ENCODE measurements at places on chromosomes 3 and 15.

GRCh38 chr15:60708684-60709083, 229.7 kb upstream of the ICE2 start:
- peak; percentile 67 for DNase-seq

GRCh38 chr3:33826206-33826605, 27.8 kb downstream of the PDCD6IP start:
- DNase-seq, result no peak

GRCh38 chr3:129226374-129226773, 23.0 kb upstream of the COPG1 start:
- peak; percentile 87 for DNase-seq

DNA sequence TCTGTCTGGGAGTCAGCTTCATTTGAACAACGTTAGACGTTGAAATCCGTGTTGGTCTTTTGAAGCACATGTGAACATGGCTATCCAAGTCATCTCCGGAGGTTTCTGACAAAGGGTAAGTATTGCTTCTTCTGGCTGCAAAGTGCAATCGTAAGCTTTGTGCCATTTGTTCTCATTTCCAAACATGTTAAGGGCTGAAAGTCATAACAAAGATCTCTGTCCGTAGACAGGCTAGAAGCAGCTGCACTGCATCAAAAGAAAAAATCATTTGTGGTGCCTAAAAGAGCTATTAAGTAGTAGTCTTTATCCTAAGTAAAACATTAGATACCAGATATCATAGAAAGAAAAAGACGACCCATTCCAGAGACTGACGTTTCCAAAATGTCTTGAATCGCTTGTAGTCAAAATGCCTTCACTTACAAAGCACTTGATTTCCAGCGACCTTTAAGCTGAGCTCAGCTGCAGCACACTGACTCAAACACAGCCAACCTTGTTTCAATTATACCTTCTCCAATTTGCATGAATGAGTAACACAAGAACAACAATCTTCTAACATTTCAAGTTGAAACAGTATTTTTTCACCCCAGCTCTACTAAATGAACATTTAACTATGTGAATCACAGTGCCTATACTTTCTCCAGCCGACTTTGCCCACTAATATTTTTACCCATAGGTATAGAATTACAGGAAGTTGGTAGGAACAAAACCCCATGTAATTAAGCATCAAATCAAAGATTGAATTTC, 76.6 kb downstream of the NEDD4 start:
- peak; percentile 81 for DNase-seq

DNA sequence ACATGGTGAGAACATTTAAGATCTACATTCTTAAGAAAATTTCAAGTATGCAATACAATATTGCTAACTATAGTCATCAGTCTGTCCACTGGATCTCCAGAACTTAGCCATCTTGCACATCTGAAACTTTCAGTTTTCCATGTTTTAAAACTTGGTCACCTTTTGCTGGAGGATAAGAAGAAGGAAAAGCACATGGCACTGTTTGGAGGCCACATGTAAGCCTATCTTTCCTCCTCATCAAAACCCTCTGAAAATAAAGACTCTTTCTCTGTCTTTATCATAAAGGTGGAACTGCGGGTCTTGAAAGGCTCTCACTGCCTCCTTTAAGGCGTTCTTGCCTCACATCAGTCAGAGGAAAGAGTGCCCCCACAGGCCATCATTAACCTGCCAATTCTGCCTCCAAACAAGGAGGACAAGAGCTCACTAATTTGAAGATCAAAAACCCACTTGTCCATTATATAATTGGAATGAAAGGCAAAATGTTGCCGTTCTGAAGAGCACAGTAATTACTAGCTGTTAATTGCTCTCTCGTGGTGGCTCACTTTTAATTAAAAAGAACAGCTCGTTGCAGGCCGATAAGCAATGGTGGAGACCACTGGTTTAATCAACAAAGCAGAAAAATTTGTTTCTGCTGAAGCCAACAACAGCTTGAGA, 157.8 kb downstream of the MECOM start:
- DNase-seq, result no peak

GRCh38 chr3:39528844-39529243, 61.4 kb downstream of the MOBP start:
- no peak for DNase-seq

DNA sequence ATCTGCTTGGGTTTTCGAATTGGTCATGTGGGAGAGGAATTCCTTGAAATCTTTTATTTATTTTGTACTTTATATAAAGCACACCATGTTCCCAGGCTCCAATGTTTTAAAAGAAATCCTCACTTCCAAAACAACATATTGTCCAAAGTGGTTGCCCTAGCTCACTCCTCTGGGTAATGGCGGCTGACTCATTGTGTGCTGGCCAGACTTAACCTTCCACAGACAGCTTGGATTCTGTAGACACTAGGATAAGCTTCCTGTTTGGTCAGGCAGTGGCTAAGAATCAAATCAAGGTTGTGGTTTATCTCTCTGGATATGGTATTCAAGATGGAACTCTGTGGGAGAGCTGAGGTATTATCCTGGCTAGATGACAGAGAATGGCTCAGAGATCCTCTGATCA, 55.8 kb upstream of the FAM98B start:
- DNase-seq, result peak; percentile 94

GRCh38 chr15:48112242-48112641, 8.5 kb upstream of the SLC24A5 start:
- DNase-seq, result peak; percentile 49

DNA sequence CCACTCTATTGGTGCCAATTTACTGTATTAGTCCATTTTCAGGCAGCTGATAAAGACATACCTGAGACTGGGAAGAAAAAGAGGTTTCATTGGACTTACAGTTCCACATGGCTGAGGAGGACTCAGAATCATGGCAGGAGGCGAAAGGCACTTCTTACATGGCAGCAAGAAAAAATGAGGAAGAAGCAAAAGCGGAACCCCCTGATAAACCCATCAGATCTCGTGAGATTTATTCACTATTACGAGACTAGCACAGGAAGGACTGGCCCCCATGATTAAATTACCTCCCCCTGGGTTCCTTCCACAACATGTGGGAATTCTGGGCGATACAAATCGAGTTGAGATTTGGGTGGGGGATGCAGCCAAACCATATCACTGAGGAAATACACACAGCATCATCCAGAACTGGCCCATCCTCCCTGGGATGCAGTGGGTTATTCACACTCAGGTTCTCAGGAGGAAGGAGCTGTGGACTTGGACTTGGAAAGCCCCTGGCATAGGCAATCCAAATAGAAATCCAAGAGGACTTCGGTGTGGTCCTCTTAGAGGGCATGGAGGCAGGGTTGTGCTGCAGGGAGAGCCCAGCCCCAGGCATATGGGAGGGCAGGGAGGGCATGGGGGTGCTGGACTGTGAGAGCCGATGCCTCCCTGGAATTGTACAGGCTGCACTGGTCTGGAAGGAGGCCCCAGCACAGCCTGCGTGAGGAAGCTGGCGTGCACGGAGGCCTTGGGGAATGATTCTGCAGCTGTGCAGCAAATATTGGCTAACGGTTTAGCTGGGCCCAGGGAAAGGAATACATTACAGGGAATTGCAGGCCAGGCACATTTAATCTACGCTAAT, 62.9 kb downstream of the EFCAB12 start:
- no peak for DNase-seq

All from astrocyte of the hippocampus (primary cell).